ENCODE measurements at places on chromosomes 13 and 19.

- DNase-seq, result no peak
These were observed 13.7 kb upstream of the PRKD2 start for GRCh38 chr19:46730595-46730994.

DNA sequence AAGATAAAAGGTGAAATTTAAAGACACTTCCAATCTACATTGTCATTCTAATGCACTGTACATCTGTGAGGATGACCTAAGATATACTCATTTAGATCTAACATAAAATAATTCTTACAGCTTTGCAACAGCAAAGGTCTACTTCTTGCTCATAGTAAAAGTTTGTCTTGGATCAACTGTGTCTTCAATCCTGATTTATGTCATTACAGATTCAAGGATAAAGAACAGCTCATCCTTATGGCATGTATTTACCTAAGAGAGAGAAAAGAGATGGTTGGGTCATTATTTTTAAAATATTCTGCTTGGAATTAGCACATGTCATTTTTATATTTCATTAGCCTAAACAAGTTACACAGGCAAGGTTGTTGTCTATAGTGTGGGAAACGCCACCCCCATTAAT, 2193.1 kb downstream of the PCDH9 start:
- DNase-seq, result peak; percentile 18

GRCh38 chr19:30587869-30588268, 215.7 kb downstream of the ZNF536 start:
- no peak for DNase-seq

GRCh38 chr19:10364644-10365043, 15.7 kb downstream of the TYK2 start:
- no peak for DNase-seq

- peak; percentile 65 for DNase-seq
These were observed 175.3 kb downstream of the ZIC5 start for GRCh38 chr13:99796175-99796819.

DNA sequence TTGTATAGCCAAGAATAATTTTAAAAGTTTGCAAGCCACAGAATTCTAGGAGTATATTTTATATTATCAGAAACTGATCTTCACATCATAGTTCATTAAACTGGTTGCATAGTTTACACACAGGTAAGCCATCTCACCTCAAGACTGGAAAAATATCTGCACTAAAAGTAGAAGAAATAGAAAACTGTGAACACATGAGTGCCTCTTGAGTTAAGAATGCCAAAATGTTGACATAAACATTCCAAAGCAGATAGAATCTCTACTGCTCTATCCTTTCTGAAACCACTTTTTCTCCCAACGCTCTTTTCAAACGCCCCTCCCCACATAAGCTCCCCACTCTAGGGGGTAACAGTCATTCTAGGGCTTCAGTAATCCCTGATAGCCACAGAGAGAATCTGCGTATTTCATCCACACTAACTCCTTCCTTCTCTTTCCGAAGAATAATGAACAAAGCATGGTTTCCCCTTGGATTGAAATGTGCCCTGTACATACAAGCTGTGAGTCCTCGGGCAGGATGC, 201.5 kb downstream of the IRS2 start:
- peak; percentile 17 for DNase-seq

- DNase-seq, result no peak
These were observed 38.1 kb downstream of the DOCK9 start for GRCh38 chr13:98939660-98940191.

DNA sequence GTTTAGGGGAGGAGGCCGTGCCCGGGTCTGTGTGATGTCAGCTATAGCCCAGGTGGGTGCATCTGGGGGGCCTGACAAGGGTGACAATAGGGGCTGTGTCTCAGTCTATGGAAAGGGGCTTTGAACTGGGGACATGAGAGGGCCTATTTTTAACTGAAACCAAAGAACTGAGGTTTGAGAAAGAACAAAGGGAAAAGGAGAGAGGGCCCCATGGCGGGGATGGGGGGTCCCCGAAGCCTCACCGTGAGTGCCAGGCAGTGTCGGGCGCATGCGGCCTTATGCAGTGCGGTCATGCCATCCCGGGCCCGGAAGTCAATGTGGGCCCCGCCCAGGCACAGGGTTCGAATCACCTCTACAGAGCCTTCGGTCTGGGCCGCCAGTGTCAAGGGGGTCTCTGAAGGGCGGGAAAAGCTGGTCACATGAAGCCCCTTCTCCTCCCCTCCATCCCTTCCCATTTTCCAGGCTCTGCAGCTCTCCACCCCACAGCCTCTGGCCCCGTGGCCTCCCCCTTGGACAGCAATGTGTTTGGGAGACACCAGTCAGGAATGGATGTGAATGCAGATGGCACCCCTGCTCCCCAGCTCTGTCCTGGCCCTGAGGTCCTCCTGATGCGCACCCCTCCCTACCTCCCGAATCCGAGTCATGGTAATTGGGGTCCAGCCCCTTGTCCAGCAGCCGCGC, 5.9 kb downstream of the SHANK1 start:
- DNase-seq, result no peak

DNA sequence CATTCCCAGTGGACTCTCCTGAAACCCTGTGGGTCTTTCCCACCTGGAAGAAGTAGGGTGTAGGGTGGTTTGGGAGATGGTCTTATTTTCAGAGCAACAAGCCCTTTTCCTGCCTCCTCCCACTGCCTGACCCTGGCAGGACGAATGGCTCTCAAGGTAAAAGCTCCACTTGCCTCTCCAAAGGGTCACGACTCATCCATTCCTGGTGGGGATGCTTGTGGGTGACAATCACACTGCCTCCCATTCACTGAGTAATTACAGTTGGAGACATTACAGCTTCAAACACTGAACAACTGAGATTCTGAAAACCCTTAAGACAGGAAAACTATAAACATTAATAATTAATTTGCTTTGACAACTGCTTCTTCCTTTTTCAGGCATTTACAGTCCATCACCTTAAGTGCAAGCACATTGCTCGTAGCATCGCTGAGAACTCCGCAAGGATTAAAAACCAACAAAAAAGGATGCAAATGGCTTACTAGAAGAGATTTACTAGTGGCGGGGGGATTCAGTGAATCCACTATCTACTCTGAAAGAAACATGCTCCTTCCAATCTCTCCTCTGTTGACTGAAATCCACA, 199.6 kb upstream of the IRS2 start:
- peak; percentile 27 for DNase-seq

DNA sequence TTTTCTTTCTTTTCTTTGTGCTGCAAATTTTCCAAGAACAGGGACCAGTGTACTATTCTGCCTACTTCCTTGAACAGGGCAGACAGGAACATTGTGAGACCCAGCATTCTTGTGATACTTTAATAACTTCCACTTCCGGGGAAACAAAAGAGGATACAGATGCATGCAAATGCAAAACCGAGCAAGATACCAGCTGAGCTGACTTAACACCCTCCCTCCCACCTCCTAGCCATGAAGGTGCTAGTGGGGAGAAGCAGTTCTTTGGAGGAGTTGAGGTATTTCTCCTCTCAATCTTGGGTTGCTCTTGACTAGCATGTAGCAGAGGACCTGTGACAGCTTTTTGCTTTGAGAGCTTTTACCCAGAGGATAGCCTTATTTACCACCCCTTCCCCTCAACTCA, 111.2 kb downstream of the KLF5 start:
- DNase-seq, result peak; percentile 29

DNA sequence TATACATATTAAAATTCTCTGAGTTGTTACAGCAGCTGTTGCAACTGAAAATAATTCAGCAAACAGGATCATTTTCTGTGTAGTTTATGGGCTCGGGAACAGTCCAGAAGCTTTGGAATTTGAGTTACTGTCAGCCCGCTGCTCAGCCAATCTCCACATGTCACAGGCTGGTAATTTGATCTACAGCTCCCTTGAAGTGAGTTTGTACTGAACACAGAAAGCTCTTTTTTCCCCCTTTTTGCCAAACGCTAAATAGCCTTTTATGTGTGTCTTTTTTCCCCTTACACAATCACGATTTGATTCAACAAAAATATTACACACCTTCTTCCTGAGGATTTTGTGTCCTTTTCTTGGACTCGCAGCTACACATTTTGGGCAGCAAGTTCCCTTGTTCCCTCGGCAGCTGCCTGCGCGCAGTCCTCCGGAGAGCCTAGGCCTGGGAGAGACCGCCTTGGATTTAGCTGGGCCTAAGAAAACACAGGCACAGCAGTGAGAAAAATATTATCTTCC, 371.4 kb downstream of the KCNRG start:
- DNase-seq, result peak; percentile 55
